Activated CD8-positive, alpha-beta memory T cell treated with anti-CD3 and anti-CD28 coated beads for 4 hours (primary cell): ENCODE measurements at places on chromosomes 1 and 21.

DNA sequence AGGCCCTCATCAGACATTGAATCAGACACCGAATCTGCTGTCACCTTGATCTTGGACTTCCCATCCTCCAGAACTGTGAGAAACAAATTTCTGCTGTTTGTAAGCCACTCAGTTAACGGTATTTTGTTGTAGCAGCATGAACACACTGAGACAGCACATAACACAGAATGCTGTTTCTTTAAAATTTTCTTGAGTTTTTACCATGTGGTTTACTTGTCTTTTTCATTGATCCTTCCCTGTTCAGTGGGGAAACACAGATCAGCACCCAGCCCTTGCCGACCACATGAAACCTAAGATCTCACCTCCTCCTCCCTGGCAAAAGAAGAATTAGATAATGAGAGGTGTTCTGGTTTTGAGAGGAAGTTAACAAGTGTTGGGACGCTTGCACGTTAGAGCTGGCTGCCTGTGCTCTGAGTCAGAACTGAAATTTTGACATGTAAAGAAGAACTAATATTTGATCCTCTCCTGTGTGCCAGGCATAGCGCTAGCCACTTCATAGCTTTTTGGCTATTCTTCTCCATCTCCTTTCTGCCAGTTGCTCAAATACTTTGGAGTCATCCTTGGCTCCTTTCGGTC, 179.6 kb downstream of the DHRS3 start:
- DNase-seq = peak; percentile 28

DNA sequence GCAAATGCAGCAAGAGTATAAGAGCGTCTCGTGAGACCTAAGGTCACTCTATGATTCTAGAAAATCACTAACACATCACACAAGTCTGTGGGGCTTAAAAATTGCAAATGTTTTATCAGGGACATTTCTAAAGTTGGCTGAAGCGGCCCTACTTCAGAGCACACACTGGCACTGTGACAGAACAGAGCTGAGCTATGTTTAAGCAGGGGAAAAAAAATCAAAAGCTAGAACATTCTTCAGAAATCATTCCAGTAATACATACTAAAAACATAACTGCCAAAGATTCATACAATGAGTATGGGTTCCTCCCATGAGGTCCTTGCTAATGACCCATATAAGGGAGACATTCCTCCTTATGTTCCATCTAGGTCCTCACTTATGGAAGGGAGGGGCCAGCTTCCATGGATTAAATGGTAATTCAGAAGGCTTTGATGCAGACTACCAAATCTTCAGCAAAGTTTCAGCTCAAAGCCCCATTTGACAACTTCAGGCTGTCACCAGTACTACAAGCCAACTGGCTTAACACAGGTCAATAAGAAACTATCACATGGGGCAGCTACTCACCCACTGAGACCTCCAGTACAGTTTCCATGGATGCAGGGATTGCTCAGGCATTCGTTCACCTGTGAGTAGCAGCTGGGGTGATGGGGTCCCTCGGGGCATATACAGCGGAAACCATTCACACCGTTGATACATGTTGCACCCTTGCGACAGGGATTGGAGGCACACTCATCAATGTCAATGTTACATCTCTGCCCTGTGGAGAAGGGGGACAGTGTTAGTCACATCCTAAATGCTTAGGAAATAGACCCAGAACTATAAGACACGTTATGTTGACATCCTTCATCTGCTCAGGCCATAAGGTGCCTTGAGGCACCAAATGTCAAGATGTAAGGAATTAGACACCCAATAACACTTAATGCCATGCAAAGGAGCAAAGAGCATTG, 58.4 kb upstream of the ADAM30 start:
- DNase-seq = no peak

GRCh38 chr1:167499664-167500101, 18.6 kb downstream of the CD247 start:
- no peak for DNase-seq

DNA sequence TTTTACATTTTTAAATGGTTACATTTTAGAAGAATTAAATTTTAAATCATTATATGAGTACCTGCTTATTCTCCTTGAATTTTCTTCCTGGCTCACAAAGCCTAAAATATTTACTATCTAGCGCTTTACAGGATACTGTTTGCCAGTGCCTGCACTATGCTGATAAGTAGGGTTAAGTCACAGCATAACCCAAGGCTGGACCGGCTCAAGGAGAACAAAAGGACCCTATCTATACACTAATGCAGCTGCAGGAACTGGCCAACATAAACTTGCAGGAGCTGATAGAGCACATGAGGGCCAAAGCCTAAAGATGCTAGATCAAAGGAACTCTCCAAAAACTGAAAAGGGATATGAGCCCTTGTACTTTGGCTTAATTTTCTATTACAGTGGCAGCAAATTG, 1086.9 kb upstream of the TMPRSS15 start:
- DNase-seq = no peak

- DNase-seq = no peak
Measured at GRCh38 chr21:46117586-46118315, 19.8 kb downstream of the COL6A2 start.

DNA sequence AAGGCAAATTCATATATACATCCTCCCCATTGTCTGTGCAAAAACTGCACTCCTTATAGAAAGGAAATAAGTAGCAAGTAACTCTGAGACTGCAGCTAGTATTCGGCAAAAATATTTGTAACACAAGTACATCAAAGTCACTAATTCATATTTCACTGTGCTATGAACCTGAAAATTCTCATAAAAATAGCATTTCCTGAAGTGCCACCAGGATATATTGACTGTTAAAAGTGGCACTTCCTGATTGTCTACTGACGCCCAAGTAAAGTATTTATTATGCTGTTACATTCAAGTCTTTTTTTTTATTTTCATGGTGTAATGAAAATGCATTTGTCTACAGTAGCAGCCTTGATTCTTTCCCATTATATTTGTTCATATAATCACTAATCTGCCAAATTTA, 673.8 kb downstream of the PTPRC start:
- DNase-seq = no peak

DNA sequence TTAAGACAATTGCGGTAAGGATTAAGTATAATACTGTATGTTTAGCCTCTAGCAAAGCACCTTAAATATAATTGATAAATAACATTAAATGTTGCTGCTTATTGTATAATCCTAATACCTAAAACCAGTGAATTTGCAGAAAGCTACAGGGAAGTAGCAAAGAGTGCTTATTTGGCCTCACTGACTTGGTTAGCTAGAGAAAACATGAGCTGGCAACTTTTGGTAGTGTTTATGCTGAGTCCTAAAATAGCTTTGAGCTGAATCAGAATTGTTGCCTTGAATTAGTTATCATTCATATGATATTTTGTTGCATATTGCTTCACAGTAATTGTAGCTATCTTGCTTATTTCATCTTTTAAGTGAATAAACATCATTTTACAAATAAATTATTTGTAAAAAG, 3.5 kb downstream of the TRIM67 start:
- no peak for DNase-seq

DNA sequence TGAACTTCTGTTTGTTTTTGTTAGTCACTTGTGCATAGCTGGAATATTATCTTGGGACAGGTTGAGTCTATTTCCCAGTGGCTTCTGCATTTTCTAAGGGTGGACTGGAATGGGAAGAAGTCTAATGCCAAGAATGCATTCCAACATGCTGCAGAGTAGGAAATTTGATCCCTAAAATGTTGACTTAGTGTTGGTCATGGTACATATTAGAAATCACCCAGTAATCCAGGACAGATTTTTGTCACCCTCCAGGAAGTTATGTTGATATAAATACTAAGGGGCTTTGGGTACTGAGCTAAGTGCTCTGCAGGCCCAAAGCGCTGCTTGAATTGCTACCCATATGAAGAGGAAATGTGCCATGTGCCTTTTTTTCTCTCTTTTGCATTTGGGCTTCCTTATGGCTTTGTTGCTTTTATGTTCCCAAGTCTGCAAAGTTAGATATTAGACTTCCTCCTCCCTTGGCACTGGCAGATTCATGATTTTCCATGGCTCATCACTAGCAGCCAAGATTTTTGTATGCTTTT, 10.0 kb downstream of the ARID1A start:
- DNase-seq = no peak

- DNase-seq = no peak
Measured at GRCh38 chr1:151867765-151868411, 14.4 kb upstream of the THEM5 start.

GRCh38 chr1:16167331-16168143, 11.7 kb upstream of the EPHA2 start:
- DNase-seq = peak; percentile 27

GRCh38 chr1:204198348-204199340, 2.4 kb upstream of the KISS1 start:
- no peak for DNase-seq

DNA sequence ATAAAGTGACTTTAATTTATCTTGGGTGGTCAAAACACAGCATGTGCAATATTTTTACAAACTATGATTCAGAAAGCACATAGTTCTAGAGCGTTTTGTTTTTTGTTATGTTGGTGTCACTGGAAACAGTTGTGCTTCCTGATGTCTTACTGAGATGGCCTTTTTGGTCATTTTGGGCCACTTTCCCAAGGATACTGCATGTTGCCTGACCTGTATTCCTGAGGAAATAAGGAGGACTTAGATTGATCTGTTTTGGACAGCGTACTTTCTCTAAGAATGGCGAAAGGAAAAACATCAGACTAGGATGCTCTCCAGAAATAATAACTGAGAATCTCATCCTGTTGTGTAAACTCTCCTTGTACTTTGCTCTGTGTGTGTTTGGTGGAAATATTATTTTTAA, 451.2 kb downstream of the USP25 start:
- DNase-seq = no peak

DNA sequence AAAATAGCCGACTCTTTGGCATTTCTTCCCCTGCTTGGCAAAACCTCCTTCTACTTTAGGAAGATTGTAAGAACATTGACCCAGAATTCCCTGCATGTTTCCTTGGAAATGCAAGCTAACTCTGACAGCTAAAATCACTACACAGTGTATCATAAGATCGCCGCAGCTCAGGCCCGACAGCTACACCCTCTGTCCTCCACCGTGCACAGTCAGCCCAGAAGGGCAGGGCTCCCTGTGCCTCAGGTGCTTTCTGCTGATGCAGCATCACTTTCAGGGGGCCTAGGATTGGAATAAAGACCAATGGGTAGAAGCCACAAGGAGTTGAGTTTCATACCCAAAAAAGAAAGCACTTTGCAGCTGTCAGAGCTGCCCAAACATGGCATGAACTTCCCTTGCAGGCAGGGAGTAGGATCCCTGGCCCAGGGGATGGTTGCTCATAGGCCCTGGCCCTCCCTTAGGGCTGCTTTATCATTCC, 145.3 kb downstream of the SEC16B start:
- DNase-seq = no peak

GRCh38 chr1:64686828-64687724, 57.8 kb upstream of the RAVER2 start:
- DNase-seq = no peak

DNA sequence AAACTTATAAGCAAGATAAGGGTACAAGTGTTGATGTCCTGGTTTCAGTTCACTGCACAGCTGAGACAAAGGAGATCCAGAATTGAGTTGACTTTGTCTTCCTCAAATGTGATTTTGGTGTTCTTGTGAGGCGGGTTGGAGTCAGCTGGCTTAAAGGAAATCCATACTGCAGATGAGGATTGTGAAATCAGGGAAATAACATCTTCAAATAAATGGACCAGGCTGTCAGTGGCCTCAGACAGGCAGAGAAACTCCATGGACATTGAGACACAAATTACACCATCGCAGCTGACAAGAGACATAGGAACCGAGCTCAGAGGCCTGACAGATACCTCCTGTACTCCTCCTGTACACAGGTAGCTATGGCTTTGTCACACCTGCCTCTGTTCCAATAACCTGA, 27.0 kb upstream of the REG4 start:
- DNase-seq = no peak

DNA sequence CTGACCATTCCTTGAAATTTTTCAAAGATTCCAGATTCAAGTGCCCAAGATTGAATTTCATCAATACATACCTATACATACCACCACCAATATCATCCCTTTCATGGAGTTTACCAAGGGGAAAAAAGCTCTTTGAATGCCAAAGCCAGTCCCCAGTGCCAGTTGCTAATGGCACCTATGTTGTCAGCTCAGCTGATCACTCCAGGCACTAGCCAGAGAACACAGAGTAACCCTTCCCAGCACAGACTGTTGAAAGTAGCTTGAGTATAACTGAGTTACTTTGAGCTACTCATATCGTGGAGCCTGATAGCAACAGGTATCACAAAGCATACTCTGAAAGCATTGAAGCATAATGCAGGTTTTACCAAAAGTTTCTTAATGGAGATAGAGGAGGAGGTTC, 133.9 kb upstream of the NFIA start:
- DNase-seq = no peak

DNA sequence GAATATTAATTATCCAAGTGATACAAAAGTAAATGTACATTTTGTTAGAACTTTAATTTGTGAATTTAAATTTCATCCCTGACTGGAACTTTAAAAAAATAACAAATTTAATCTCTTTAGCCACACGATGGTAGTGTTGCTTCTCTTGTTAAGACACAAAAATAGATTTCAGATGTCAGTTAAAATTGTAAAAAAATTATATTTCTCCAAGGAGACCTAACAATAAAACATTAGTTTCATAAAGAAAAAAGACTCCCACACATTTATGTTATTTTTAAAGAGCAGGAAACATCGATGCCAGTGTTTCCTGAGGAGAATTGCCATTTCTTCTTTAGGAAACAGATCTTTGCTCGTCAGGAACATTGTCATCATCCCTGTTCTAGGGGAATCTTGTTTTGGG, 74.0 kb upstream of the DEPDC1 start:
- no peak for DNase-seq

DNA sequence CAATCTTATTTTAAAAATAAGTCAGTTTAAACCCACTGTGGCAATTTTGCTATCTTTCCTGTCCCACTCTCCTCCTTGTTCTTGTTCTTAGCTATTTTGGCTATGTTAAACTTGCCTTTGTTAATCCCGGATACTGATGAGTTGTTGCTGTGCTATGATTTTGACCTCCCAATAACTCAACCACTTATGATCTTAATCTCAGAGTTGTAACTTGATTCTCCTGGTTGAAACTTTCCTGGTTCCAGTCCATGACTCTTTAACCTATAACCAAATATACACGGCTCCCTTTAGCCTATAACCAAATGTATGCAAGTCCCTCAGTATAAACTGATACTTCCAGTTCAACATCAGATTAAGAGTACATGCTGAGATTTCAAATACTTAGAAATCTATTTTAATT, 15.6 kb upstream of the ACADM start:
- no peak for DNase-seq
